ENCODE measurements at places on chromosomes 4 and X.

- no peak for DNase-seq
These were observed 87.0 kb downstream of the FAM193A start for GRCh38 chr4:2623442-2623841.

GRCh38 chrX:115602729-115603389, 41.9 kb downstream of the PLS3 start:
- no peak for DNase-seq

DNA sequence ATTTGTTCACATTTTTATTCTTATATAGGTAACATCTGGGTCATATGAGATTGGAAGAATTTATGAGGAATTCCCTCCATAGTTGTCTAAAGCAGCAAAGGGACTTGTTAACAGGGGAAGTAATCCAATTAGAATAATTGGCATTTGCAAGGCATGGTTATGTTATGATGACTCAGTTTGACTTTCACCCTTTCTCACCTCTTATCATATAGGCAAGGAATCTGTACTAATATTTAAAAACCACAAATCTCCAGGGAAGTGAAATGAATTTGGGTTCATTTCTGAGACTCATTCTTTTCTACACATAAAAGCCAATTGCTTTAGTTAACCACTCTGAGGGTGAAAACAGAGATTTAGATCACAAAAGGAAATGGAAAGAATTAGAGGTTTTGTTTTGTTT, 281.5 kb upstream of the DKK2 start:
- no peak for DNase-seq

DNA sequence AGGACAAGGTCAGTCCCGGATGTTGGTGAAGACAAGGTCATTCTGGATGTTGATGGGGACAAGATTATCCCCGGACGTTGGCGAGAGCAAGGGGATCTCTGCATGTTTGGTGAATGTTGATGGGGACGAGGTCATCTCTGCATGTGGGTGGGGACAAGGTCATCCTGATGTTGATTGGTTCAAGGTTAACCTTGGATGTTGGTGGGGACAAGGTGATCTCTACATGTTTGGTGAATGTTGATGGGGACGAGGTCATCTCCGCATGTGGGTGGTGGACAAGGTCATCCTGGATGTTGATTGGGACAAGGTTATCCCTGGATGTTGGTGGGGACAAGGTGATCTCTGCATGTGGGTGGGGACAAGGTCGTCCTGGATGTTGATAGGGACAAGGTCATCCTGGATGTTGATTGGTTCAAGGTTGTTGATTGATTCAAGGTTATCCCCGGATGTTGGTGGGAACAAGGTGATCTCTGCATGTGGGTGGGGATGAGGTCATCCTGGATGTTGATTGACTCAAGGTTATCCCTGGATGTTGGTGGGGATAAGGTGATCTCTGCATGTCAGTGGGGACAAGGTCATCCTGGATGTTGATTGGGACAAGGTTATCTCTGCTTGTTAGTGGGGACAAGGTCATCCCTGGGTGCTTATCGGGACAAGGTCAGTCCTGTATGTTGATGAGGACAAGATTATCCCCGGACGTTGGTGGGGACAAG, 28.8 kb upstream of the PLCXD1 start:
- no peak for DNase-seq

- no peak for DNase-seq
These were observed 29.1 kb downstream of the RAB33B start for GRCh38 chr4:139483000-139483399.

GRCh38 chr4:156784970-156785369, 186.6 kb downstream of the PDGFC start:
- no peak for DNase-seq

DNA sequence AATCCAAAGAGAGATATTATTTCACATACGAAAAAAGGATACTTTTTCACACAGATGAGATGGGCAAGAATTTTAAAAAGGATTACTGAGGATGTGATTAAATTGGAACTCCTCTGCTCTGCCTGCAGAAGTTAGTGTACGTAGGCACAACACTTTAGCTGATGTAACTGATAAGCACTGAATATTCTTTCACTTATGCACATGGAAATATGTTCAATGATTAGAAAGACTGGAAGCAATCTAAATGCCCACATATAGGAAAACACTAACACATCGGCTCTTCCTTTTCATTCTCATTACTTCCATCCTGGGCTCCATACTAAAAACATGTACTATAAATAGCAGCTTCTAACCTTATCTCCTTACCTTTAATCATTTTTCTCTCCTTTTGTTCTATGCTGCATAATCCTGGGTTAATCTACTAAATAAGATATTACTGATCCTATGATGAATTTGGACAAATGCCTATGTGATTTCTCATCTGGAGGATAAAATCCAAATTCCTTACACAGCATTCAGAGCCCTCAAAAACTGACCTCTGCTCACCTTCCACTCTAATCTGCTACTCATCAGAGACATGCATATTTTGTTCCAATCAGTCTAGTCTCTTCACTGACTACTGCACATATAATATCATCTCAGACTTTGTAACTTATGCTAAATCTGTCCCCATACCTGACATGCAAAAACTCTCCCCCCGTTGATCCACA, 197.8 kb downstream of the PDGFC start:
- no peak for DNase-seq

All from CD8-positive, alpha-beta T cell (primary cell).